ENCODE measurements at places on chromosomes 7 and 10. TPM values are rescaled to one million over a fixed set of nuclear protein-coding genes. Genes with fewer than 3 reads are reported as not detected.
A peak's percentile ranks its signal among the peaks of the same experiment; 100 is the strongest.

Gene LIPF
- not detected for total RNA-seq

Gene SLC18A3
- total RNA-seq, result 0.49 TPM

Gene NRAP
- total RNA-seq, result not detected

Gene FUOM
- total RNA-seq, result 54.0 TPM

Gene GALNT17
- 3.9 TPM for total RNA-seq

Gene GAD2
- total RNA-seq, result not detected

Gene OPN1SW
- total RNA-seq, result not detected

Gene TAS2R5
- total RNA-seq, result 6.1 TPM

Gene C1GALT1
- total RNA-seq, result 29.0 TPM

Gene CTTNBP2
- 25.0 TPM for total RNA-seq

Gene SORCS1
- 5.9 TPM for total RNA-seq

DNA sequence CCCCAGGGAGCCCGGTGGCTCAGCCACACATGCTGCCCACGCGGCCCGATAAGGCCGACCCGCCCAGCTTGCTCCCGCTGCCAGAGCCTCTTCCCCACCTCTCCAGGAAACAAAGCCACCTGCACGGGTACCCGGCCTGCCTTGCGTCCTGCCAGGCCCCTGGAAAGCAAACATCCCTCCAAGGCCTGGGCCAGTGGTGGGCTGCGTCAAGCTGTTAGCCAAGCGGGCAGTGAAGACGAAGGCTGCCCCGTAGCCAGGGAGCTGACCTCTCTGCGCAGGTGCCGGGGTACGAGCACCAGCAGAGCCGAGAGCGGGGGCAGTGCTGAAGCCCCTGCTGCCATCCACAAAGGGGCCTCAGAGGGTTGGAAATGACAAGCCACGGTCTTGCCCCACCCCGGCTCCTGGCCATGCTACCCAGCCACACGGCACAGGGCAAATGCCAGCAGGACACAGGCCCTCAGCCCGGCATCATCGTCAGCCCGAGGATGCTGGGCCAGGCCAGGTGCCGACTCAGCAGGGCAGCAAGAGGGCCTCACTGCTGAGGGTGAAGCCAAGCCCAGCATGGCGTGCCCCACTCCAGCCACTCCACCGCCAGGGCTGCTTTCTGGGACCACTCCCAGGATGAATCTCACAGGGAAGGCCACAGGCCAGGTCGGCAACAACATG is 140.0 kb downstream of the PTPRN2 start:
- no peak overlapping the region for H3K4me3 ChIP-seq
- H3K4me1 ChIP-seq, result no peaks in the 10 kb centered on the region
- no peak for DNase-seq
- H3K27me3 ChIP-seq, result no peaks in the 10 kb centered on the region
- no peak overlapping the region for H3K27ac ChIP-seq

GRCh38 chr7:51366172-51366728 is 49.6 kb upstream of the COBL start:
- H3K36me3 ChIP-seq, result no peaks in the 10 kb centered on the region
- no peak for DNase-seq
- no peak overlapping the region for H3K27ac ChIP-seq

DNA sequence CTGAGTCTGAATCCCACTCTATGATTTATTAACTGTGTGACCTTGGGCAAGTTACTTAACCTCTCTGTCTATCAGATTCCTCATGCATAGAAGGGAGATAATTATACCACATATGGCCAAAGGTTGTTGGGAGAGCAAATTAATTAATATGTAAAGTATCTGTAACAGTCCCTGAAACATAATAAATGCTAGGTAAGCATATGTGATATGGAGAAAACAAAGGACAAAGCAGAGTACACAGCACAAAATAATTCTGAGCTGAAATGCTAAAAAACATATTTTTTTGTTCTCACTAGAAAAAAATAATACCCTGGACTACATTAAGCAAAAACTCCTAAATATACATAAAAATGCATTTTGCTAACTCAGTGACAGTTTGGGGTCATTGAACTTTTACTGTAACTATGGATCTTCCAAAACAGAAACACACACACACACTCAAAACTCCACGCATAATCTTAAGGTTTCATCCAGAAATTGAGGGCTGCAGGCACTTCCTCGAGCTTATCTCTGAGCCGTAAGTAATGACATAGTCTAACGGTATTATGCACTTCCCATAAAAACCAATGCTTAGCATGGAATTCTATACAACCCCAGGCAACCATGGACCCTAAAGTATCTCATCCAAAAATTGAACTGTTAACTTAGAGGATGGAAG is 201.7 kb upstream of the PTN start:
- DNase-seq, result no peak
- H3K27ac ChIP-seq, result no peak overlapping the region
- H3K36me3 ChIP-seq, result no peaks in the 10 kb centered on the region
- no peaks in the 10 kb centered on the region for H3K27me3 ChIP-seq

DNA sequence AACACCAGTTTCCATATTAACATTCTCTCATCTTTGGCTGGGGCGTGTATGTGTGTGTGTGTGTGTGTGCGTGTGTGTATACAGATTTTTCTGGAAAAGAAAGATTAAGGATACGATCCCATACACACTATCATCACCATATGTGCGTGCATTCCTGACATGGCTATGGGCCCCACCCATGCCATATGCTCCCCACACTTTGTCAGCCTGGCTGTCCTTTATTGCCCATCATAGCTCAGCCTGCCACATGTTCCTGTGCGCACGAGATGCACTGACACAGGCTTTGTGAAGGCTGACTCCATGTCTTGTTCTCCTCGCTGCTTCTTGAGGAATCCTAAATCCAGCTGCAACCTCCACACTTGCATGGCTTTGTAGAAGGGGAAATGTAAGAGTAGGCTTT is 984.1 kb downstream of the LRMDA start:
- no peak overlapping the region for H3K27ac ChIP-seq
- H3K27me3 ChIP-seq, result no peaks in the 10 kb centered on the region
- H3K36me3 ChIP-seq, result no peaks in the 10 kb centered on the region
- no peak for DNase-seq
- H3K4me1 ChIP-seq, result no peaks in the 10 kb centered on the region
- no peak overlapping the region for H3K4me3 ChIP-seq

DNA sequence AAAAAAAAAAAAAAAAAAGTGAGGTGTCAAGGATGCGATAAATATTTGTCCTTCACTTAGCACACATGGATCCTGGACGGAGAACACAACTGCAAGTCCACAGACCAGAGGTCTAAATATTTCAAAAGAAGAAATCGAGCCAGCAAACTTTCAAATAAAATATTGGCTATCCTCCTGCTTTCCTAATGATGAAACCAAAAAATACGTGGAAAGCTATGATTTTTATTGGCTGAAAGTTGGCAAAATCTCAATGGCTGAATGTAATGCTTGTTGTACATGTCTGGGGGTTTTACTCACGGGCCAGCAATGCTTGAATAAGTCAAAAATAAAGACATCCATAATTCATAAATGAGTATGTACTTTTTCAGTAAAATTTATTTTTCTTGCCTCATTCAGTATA is 19.0 kb upstream of the MGMT start:
- H3K27me3 ChIP-seq, result no peaks in the 10 kb centered on the region
- no peaks in the 10 kb centered on the region for H3K4me1 ChIP-seq
- DNase-seq, result no peak
- H3K4me3 ChIP-seq, result no peak overlapping the region

GRCh38 chr10:116848944-116849247 is 403 bp upstream of the ENO4 start:
- H3K4me3 ChIP-seq, result peak overlapping the region; percentile 64
- no peak overlapping the region for H3K27ac ChIP-seq
- H3K4me1 ChIP-seq, result peaks cover 10% of the 10 kb centered on the region

DNA sequence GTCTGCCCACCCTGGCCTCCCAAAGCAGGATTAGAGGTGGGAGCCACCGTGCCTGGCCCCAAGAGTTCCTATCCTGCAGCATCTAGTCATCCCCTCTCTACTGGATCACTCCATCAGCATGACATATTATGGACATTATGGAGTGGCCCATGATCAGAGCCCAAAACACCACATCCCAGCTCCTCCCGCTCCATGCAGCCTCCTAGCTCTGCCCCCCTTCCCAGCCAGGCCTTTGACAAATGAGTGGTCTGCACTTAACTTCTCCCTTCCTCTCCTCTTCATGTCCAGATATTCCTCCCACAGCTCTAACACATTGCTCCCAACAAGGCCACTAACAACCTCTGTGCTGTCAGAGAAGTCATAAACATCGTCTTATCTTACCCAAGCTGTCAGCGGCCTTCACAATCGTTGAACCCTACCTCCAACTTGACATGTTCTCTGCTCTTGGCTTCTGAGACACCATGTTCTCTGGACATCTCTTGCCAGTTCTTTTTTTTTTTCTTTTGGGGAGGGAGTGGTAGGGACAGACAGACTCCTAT is 187.6 kb downstream of the NSUN6 start:
- H3K27ac ChIP-seq, result no peak overlapping the region
- no peak overlapping the region for H3K4me3 ChIP-seq
- no peaks in the 10 kb centered on the region for H3K27me3 ChIP-seq
- no peaks in the 10 kb centered on the region for H3K4me1 ChIP-seq
- H3K36me3 ChIP-seq, result no peaks in the 10 kb centered on the region

DNA sequence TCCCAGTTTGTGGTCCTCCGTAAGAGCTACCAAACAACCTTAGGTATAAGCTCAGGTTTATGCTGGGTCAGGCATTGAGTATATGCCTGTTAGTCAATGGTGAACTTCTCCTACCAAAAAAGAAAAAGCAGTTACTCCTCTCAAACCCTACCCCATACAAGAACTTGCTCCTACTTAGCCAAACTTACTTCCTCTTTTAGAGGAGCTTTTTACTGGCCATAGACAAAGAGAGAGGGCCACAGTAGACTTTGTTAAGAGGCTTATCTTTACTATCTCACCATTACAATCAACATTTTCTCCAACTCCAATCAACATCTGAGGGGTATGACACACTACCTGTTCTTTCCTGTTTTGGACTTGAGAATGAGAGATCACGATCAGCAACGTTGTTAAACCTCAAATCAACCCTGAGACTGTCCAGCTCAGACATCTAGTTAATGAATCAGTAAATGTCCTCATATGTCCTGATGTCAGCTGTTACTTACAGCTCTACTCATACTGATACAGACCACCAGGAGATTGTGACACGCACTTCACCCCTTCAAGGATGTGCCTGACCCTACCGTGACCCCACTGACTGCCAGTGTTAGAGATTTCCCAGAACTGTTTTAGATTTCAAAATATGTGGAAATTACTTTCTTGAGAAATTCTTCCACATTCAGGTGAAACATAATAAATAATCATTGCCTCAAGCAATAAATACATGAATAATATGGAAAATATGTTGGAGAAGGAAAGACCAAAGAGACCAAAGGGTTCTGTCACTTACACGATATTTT is 18.4 kb upstream of the CCDC71L start:
- H3K36me3 ChIP-seq, result no peaks in the 10 kb centered on the region
- H3K27me3 ChIP-seq, result no peaks in the 10 kb centered on the region
- no peak for DNase-seq
- H3K27ac ChIP-seq, result no peak overlapping the region
- no peaks in the 10 kb centered on the region for H3K4me1 ChIP-seq
- H3K4me3 ChIP-seq, result no peak overlapping the region

- H3K4me3 ChIP-seq, result no peak overlapping the region
- H3K36me3 ChIP-seq, result no peaks in the 10 kb centered on the region
- no peaks in the 10 kb centered on the region for H3K4me1 ChIP-seq
- no peak overlapping the region for H3K27ac ChIP-seq
- no peaks in the 10 kb centered on the region for H3K27me3 ChIP-seq
Observed at GRCh38 chr7:155884225-155885166, 72.2 kb upstream of the SHH start.

DNA sequence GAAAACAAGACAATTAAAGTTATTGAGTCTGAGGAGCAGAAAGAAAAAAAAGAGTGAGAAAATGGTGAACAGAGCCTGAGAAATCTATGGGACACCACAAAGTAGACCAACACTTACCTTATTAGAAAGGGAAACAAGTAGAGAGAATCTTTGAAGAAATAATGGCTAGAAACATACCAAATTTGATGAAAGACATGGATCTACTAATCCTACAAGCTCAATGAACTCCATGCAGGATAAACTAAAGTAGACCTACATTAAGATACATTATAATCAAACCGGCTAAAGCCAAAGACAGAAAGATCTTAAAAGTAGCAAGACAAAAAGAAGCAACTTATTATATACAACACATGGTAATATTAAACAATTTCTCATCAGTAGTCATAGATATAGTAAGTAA is 782.3 kb upstream of the GHITM start:
- H3K4me3 ChIP-seq, result no peak overlapping the region
- no peaks in the 10 kb centered on the region for H3K27me3 ChIP-seq
- H3K36me3 ChIP-seq, result no peaks in the 10 kb centered on the region
- no peaks in the 10 kb centered on the region for H3K4me1 ChIP-seq
- no peak for DNase-seq

GRCh38 chr7:15885678-15886077 is 199.2 kb upstream of the MEOX2 start:
- no peaks in the 10 kb centered on the region for H3K27me3 ChIP-seq
- no peak for DNase-seq
- no peak overlapping the region for H3K27ac ChIP-seq

- DNase-seq, result no peak
- no peak overlapping the region for H3K27ac ChIP-seq
- no peaks in the 10 kb centered on the region for H3K4me1 ChIP-seq
- no peaks in the 10 kb centered on the region for H3K27me3 ChIP-seq
- no peak overlapping the region for H3K4me3 ChIP-seq
- H3K36me3 ChIP-seq, result no peaks in the 10 kb centered on the region
Observed at GRCh38 chr10:90945491-90946070, 24.7 kb upstream of the ANKRD1 start.

DNA sequence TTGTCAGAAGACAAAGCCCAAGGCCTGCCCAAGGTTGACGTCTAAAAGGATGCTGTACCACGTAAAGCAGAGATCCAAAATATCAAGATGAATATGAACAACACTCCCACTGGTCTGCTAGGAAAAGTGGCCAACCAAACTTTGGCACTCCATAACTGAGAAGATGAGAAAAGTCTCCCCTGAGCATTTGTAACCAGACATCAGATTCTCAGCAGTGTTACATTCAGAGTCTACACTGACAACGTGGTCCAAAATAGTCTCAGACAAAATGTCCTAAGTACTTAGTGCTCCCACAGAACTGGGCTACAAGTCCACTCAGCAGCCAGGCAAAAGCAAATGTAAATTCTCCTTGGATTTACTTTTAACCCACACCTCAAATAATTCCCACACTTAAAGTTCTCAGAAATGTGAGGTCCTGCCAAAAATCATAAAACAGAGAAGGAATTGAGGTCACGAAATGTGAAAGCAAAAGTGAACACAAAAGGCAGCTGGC is 185.1 kb upstream of the NOBOX start:
- no peaks in the 10 kb centered on the region for H3K27me3 ChIP-seq
- H3K27ac ChIP-seq, result no peak overlapping the region
- DNase-seq, result no peak

DNA sequence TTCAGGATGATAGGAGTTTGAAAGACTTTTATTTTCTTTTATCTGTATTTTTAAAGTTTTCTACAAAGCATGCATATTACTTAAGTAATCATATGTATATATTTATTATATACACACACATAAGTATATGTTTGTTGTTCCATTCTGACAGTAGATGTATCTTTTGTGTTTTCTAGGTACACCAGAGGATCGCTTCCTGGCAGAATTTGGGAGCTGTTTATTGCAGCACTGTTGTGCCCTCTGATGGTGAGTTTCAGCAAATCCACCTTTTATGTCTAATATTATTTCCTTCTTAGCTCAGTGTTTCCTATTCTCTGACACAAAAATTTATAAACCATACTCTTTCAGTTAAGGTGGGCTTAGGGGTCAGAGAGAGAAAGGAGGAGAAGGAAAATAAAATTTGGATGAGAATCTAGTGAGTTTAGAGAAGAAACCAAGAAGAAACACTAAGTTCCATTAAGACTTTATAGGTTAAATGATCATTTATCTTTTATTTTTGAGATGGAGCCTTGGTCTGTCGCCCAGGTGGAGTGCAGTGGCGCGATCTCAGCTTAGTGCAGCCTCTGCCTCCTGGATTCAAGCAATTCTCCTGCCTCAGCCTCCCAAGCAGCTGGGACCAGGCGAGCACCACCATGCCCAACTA is 59.2 kb upstream of the OIT3 start:
- peaks cover 13% of the 10 kb centered on the region for H3K4me1 ChIP-seq
- no peak overlapping the region for H3K27ac ChIP-seq
- H3K4me3 ChIP-seq, result no peak overlapping the region
- H3K27me3 ChIP-seq, result no peaks in the 10 kb centered on the region
